ENCODE measurements at places on chromosomes 3 and 15.

DNA sequence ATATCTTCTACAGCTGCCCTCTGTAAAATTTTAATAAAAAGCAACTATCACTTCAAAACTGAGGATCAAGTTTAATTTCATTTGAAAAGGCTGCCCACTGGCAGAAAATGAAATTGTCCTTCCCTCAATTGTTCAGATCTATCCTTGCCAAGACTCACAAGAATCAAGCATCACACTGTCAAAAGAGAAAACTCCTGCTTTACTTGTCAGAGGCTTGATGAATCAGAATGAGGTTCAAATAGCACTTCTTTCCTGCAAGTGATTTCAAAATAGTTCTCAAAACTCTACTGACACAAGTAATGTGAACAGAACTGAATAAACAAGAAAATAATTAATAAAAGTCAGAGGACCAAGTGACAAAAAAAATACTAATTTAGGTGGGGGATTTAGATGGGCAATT is 70.6 kb downstream of the GOLIM4 start:
- DNase-seq: no peak

DNA sequence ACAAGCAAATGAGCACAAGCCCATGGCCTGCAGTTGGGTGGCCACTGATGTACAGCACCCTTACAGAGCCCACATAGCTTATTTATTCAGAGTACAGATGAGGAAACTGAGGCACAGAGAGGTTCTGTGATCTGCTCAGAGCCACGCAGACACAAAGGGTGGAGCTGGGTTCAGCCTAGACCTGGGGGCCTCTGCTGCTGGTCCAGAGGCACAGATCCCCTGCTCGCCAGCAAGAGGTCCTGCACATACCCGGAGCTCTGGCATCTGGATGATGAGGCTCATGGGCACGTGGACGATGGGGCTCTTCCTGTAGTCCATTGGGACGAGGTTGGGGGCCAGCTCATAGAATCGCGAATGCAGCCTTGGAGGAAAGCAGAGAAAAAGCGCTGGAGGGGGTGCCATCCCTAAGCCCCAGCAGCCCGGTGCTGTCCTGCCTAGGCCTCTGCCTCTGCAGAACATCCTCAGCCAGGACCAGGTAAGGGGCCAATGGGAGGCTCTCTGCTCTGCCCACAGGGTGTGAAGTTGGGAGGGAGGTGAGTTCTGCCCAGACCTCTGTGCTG is 18.6 kb downstream of the SH2D7 start:
- DNase-seq: no peak

DNA sequence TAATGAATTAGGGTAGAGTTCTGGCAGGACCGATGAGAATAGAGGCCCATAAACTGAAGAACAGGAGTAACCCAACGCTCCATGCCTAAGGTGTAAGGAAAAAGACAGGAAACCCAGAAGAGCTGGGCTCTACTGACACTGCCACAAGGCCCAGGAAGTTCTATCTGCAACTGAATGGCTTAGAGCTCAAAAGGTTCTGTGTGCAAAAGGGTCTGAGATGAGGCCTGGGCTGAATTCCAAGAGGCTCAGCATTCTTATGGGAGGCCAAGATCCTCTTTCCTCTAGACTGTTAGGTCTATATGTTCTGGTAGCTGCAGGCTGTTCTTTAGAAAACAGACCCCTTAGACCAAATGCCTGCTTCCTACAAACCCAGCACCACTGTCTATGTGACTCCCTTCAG is 30.5 kb upstream of the PRSS50 start:
- no peak for DNase-seq

DNA sequence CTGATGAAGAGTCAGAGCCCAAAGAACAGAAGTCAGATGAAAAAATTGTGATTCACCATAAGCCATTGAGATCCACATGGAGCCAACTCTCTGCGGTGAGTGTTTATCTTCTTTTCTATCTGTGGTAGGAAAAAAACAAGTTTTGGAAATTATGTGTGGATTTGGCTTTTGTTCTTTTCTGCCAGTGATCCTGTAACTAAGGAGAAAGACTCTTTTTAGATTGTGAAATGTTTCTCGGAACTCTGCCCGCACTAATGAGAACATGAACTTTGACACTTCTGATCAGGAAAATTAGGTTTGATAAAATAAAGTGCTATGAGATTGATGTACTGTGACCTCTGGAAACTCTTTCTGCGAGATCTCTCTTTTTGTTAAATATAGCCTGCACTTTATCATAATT is 8.4 kb downstream of the ARHGEF26 start:
- no peak for DNase-seq

DNA sequence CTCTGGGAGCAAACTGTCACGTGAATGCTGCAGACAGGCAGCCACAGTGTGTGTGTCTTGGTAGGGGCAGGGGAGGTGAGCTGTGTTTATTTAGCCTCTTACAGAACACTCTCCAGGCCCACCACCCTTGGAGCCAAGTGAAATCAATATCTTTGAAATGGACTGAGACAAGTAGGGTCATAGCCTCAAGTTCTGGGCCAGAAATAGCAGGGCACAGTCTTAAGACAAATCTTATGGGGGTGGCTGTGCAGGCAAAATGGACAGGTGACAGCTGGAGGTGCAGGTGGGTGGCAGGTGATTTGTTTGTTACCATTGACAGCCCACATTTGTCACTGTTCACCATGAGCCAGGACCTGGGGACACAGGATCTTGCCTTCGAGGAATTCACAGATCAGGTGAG is 93.6 kb upstream of the NMNAT3 start:
- DNase-seq: no peak

DNA sequence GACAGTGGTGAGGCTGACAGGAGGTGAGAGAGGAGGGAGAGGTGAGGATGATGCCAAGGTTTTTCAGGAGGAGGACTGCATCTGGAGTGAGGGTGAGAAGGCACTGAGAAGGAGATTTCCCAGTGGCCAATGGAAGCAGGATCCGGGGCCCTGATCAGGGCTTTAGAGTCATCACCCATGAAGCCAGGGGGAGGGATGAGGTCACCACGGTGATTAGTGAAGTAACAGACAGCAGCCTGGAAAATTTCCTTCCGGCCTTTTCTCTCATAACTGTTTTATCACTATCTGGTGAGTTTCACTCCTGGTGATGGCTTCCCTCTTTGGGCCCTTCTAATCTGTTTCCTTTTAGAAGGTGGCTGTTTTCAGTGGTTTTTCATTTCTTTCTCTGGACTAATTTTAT is 80.5 kb upstream of the WNT5A start:
- no peak for DNase-seq

GRCh38 chr3:113008117-113008516 is 17.3 kb downstream of the GTPBP8 start:
- no peak for DNase-seq

DNA sequence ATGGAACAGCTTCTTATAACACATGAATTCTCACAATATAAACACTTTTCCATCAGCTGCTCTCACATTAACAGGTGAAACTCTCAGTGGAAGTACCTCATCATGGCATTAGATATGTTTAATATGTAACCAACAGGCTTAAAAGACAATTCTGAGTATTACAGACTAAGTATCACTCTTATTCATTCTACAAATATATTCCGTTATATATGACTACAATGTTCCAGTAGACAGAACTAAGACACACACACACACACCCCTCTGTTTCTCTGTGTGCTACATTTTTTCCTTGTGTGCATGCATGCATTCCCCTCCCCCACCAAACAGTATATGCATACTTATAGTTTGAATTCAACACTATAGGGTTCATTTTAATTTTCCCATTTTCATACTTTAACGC is 32.4 kb downstream of the MRPL3 start:
- no peak for DNase-seq

- peak; percentile 88 for DNase-seq
Observed at GRCh38 chr15:50107591-50108408, 11.2 kb downstream of the ATP8B4 start.

DNA sequence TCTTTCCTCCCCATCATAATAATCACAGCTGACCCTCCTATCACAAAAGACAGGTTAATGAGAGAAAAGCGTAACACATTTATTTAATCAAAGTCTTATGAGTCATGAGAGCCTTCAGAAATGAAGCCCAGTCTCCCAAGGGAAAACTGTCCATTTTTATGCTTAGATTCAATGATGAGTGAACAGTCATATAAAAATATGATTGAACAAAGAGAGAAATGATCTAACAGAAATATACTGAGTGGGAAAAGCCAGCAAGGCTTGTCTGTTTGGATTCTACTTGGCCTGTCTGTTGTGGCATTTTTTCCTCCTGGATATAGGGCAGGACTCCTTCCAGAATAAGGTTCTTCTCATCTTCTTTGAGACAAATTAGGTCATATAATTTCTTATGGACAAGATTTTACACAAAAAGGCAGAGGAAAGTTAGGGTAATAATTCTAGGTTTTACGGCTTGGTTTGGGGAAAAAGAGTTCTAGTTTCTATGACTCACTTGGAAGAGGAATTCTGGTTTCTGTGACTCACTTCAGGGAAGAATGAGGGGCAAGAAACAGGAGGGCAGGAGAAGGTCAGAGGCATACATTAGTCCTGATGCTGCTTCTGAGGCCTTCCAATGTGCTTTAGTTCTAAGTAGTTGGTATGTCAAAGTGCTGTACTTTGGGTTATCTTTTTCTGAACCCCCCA is 534.2 kb downstream of the ZIC1 start:
- DNase-seq: peak; percentile 25

- DNase-seq: peak; percentile 80
Observed at GRCh38 chr3:48400824-48401433, 28.9 kb downstream of the FBXW12 start.

GRCh38 chr3:128275316-128276145 is 122.2 kb downstream of the EEFSEC start:
- no peak for DNase-seq

- DNase-seq: no peak
Observed at GRCh38 chr15:56168394-56168793, 75.3 kb downstream of the RFX7 start.

GRCh38 chr3:13303410-13303809 is 116.7 kb downstream of the NUP210 start:
- no peak for DNase-seq

DNA sequence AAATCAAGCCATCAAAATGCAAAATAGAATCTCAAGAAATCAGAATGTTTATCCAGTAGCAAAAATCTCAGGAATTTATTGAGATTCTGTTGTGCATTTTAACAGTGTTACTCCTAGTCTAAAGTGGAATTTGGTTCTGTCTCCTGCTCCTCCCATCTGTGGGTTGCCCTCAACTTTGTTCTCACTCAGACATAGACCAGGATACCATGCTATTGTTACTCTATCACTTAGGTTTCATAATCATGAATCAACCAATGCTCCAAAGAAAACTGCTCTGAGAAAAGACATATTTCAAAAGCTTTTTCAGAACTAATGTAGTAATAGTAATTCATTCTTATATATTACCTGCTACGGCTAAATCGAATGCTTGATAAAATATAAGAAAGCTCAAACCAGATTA is 274.7 kb downstream of the RBMS3 start:
- no peak for DNase-seq

GRCh38 chr15:95287720-95288103 is 1042.8 kb upstream of the NR2F2 start:
- DNase-seq: no peak

DNA sequence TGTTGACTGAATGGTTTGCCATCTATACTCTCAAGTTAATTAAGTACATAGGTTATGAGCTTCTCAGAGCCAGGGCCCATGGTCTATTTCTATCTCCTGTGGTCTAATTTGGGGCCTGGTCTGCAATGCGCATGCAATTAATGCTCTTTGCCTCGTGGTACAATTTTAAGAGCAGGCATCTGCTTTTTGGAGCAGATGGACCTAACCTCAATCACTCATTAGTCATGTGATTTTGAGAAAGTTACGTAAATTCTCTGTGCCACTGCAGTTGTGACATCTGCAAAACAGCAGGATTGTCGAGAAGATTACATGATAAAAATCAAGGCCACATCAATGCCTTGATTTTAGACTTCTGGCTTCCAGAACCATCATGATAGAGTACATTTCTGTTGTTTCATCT is 543.7 kb upstream of the ADAMTS9 start:
- DNase-seq: no peak

DNA sequence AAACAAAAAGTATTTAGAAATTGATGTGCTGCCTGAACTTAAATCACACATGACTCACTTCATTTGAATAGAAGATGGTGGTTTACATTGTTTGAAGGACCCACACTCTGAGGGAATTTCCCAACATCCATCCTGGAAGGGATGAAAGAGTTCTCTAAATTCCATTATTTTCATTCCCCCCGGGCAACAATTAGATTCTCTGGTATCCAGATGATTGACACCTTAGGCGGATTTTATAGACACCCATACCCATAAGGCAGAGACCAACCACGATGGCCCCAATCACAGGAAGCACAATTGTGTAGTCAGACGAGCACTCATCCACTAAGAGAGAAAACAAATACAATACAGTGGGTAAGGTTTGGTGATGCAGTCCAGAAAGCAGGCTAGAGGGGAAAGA is 24.6 kb upstream of the MCCC1 start:
- DNase-seq: no peak

- DNase-seq: no peak
Observed at GRCh38 chr3:114985776-114986175, 161.3 kb downstream of the ZBTB20 start.

GRCh38 chr3:186218421-186218820 is 109.5 kb upstream of the ETV5 start:
- DNase-seq: no peak
